Left colon (tissue), 2 donors: ENCODE measurements at places on chromosomes 16 and 17. TPM values are rescaled to one million over a fixed set of nuclear protein-coding genes. Genes with fewer than 3 reads are reported as not detected.

The PITPNC1 gene
- total RNA-seq, result 13.7 TPM

The ZNF594 gene
- total RNA-seq, result 3.9 TPM

The TRPV3 gene
- 1.5 TPM for total RNA-seq

The NSMCE1 gene
- 44.7 TPM for total RNA-seq

The RTN4RL1 gene
- 0.15 TPM for total RNA-seq

The IGFALS gene
- total RNA-seq, result 1.3 TPM

The SLFN14 gene
- total RNA-seq, result not detected

The IL21R gene
- 1.0 TPM for total RNA-seq

The KRT24 gene
- 0.46 TPM for total RNA-seq

The SMG6 gene
- 29.4 TPM for total RNA-seq

The TMC8 gene
- 8.8 TPM for total RNA-seq

GRCh38 chr17:57970710-57971109, 15.5 kb upstream of the CUEDC1 start:
- DNase-seq, result no peak

DNA sequence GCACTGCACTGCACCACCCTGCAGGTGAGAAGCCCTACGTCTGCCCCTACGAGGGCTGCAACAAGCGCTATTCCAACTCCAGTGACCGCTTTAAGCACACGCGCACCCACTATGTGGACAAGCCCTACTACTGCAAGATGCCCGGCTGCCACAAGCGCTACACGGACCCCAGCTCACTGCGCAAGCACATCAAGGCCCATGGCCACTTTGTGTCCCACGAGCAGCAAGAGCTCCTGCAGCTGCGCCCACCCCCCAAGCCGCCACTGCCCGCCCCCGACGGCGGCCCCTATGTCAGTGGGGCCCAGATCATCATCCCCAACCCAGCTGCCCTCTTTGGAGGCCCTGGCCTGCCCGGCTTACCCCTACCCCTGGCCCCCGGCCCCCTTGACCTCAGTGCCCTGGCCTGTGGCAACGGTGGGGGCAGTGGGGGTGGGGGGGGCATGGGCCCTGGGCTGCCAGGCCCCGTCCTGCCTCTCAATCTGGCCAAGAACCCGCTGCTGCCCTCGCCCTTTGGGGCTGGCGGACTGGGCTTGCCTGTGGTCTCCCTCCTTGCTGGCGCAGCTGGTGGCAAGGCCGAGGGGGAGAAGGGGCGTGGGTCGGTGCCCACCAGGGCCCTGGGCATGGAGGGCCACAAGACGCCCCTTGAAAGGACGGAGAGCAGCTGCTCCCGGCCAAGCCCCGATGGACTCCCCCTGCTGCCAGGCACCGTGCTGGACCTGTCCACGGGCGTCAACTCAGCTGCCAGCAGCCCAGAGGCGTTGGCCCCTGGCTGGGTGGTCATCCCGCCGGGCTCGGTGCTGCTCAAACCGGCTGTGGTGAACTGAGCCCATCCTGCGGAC, 14.2 kb downstream of the PAM16 start:
- no peak for DNase-seq

GRCh38 chr17:13813347-13814240, 211.9 kb upstream of the HS3ST3A1 start:
- DNase-seq, result no peak

DNA sequence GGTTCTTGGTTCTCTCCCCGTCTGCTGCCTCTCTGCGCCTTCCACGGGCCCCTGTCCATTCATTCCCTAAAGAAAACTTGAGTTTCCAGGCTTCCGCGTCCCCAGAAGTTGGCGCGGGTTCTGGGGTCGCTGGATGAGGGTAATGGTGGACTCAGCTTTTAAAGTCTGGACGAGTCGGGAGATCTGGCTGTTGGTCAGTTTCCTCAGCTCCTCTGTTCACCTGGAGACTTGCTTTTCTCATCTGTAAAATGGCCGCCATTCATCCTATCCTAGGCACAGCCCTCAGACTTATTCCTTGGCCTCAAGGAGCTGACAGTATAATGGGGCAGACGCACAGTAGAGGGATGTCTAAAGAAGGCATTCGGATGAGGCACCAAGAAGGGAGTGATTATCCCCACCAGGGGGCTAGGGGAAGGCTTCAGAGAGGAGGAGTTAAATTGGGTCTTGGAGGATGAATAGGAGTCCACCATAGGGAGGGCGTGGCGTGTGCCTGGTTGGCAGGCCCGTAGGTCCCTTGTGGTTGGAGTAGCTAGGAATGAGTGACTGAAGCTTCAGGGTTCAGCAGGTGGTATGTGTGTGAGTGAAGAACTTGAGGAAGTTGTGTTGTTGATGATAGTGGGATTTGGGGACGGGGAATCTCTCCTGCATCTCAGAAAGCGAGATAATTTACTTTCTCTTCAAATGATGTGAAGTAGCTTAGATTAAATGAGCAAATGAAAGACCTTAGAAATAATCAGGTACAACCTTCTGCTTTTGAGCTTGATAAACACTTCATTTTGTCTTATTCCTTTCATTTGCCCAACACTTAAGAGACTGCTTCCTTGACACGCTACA, 652 bp downstream of the VPS35L start:
- no peak for DNase-seq

- DNase-seq, result no peak
Observed at GRCh38 chr16:15493466-15494180, 59.2 kb downstream of the BMERB1 start.

GRCh38 chr17:44001461-44001920, 2.9 kb upstream of the NAGS start:
- no peak for DNase-seq

DNA sequence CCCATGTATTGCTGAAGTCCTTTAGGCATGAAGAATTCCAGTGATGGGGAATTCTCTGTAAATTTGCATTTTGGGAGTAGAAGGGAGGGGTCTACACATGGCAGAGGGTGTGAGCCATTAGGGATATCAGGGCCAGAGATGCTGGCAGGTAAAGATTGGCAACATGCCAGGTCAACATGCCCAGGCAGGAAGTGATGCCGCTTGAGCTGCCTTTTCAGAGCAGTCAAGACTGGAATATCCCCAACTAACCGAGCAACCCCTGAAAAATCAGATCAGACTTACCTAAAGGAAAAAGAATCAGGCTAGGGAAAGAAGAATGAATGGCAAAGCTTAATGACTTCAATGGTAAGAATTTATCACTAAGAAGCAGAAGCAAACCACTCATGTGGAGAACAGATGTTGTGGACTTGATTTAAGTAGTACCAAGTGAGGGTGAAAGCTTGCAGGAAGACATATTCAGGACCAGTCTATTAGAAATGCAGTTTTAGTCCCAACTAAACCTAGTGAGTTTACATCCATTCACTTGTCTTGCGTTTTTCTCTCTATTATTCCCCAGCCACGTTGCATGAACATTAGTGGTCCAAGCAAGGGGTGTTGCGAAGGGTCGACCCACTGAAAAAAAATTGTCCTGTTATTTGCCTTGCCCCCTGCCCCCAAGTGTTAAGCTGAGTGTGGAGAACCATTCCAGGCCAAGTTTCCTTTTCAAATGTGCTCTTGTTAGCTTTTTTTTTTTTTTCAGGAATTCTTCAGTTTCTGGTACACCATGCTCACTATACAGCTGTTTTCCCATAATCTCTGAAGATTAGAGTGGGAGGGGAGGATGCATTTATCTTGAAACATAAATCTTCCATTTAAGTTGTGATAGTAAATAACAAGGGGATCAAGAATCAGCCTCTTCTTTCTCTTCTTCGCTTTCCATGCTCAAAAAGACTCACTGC, 105.2 kb downstream of the ABCA8 start:
- DNase-seq, result no peak

DNA sequence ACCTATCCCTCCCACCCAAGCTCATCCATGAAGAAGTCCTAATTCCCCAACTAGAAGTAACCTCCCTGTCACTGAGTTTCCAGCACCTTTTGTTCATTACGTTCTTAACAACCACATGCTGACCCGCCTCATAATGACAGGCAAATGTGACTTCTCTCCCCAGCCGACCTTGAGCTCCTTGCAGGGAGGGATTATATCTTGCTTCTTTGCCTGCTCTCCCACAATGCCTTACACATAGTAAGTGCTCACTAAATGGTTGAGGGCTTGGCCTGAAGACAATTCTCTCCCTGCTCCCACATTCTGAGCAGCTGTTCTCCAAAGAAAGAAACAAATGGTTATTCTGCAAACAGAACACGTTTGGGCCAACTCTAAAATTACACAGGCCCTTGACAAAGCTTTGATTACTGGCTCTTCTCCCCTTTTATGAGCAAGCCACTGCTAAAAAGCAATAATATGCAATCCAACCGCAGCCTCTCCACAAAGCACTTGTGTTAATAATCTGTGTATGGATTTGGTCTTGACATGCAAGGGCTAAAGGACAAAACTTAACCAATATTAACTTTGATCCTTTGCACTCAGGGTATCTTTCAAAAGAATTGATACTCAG, 23.2 kb downstream of the SLC39A11 start:
- no peak for DNase-seq

DNA sequence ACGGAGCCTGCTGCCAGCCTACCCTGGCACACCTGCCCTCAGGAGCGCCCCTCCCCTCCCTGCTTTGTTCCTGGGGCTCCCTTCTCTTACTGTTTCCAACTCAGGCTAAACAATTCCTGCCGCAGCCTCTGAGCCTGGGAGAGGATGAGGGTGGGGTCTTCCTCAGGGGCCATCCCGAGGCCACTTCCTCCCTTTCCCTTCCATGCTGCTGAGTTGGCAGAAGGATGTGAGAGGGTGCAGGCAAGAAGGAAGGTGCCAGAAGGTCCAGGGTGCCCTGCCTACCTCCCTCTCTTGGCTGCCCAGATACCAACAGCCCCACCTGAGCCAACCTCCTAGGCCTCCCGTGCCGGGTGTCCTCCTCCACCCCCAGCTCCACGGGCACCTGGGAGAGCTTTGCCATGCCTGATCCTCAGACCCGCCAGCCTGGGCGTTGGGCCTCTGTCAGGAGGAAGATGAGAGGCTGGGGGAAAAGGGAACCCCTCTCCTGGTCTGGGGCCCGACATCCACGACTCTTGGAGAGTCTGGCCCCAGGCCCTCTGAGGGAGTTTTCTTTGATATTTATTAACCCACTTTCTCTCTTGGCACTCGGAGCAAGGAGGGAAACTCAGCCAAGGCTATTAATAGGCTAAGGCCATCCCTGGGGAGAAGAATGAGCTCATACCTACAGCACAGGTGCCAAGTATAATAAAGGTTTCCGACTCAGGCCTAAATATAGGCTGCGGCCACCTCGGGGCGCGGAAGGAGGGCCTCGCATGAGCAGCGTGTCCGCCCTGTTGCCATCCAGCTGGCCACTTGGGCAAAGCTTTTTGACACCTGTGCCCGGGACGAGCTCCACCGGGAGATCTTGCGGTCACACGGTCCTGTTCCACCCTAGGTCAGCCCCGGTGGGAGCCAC, 232.0 kb downstream of the ENGASE start:
- DNase-seq, result no peak

DNA sequence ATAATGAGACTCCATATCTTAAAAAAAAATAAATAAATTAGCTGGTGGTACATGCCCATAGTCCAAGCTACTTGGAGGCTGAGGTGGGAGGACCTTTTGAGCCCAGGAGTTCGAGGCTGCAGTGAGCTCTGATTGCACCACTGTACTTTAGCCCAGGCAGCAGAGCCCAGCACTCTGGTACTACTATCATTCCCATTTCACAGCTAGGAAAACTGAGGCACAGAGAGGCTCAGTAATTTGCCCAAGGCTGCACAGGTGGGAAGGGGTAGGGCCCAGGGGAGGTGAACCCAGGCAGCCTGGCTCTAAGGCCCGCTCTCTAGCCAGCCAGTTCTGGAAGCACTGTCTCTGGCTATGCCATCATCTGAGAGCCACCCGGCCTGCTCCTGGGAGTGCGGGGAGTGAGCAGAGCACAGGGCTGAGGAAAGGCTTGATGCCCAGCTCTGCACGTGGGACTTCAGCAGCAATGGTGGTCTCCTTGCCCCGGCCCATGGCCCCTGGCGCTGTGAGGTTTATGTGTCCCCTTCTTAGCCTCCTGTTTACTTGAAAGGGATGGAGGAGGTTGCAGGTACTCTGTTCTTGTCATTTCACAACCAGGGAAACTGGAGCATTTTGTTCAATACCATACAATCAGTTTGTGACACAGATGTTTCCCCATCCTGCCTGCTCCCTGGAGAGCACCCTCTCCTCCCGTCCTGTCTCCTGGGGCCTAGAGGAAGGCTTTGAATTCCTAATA, 222.3 kb downstream of the KATNIP start:
- no peak for DNase-seq

GRCh38 chr16:85872734-85873133, 26.2 kb upstream of the IRF8 start:
- no peak for DNase-seq

DNA sequence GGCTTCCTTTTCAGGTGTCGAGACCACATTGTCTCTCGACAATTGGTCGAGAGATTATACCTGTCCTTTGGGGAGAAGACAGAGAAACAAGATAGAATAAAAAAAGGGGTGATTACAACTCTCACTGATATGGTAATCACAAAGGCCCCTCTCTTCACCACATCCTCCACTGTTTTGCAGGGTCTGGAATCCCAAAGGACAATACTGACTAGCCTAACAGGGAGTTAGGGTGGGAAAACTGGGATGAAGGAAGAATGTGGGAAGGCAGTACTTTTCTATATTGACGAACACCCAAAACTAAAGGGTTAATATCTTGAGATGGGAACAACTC, 6.1 kb downstream of the ABCA5 start:
- no peak for DNase-seq

DNA sequence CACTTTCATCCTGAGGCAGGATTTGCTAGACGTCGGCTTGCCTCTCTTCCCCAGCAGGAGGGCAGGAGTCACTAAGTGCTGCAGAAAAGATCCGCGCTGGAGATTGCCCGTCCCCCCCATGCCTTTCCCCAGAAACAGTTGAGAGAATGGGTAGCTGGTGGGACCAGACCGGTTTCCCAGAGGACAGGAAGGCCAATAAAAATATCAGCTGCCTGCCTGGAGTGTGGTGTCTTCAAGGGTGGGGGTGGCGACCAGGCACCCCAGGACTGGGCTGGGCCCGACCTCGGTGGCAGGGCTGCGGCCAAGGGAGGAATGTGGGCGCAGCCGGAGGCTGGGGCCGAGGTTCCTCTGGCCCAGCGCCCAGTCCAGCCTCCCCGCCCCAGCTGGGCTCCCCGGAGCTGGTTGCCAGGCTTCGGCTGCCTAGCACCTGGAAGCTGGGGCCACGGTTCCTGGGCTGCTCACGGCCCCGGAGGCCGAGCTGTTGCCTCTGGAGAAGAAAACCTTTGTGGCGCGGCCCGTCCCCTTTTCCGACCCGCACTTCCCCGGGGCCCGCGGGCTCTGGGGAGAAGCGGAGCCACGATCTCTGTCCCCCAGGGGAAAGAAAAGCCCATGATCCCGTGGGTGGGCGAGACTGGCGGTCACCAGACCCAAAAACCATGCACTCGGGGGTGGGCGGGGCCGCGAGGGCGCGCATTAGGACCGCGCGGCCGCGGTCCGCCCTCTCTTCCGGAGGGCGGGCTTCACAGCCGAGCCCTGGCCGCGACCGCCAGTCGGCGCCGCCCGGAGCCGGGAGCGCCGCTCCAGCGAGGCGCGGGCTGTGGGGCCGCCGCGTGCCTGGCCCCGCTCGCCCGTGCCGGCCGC, at the start of gene TRAF4:
Gene TRAF4 (plus strand): TSS at position 769 of the 861 bp plus-strand sequence. CDS start 102 bp downstream, outside the sequence.
- DNase-seq, result peak; percentile 86

DNA sequence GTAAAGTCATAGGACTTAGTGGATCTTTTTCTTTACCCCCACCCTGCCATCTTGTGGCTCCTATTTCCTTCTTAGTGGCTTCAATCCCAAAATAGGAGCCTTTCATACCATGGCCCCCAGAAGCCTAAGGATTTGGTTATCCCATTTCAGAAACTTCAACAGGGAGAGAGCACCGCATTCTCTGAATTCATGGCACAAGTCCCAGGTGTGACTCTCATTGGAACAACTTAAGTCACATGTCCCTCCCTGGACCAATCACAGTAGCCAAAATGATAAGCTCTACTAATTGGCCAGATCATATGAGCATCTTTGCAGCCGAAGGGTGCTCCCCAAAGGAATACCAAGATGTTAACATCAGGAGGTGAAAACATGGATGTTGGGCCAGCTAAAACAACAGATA, 43.2 kb downstream of the AXIN2 start:
- DNase-seq, result no peak

- DNase-seq, result no peak
Observed at GRCh38 chr17:35907691-35908090, 22.9 kb downstream of the RDM1 start.
